ENCODE measurements at places on chromosomes 11 and 22.

DNA sequence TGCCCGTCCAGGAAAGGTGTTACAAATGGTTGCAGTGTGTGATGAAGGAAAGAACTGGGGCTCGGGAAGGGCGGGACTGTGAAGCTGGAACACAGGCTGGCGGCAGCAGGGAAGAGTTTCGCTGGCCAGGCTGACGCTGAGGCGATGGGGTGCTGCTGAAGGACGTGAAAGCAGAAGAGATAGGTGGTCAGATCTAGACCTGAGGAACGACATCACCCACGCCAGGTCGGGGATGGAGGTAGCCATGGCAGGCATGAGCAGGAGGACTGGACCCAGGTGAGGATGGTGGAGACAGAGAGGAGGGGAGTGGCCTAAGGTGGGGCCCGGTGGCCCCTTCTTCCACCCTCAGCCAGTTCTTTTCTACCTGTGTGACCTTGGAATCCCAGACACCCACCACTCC lies 9.1 kb downstream of the CDC42EP2 start:
- DNase-seq, result no peak

DNA sequence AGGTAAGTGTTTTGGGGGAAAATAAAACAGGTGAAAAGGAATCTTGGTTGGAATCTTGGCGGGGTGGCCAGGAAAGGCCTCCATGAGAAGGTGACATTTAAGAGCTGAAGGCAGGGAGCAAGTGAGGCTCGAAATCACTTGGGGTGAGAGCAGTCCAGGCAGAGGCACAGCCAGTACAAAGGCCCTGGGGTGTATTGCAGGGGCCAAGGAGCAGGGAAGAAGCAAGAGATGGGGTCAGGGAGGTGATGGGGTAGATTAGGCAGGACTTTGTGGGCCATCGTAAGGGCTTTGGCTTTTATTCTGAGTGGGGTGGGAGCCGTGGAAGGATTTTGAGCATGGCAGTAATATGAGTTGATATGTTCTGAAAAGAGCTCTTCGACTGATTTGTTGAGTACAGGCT lies 551.1 kb downstream of the MN1 start:
- no peak for DNase-seq

DNA sequence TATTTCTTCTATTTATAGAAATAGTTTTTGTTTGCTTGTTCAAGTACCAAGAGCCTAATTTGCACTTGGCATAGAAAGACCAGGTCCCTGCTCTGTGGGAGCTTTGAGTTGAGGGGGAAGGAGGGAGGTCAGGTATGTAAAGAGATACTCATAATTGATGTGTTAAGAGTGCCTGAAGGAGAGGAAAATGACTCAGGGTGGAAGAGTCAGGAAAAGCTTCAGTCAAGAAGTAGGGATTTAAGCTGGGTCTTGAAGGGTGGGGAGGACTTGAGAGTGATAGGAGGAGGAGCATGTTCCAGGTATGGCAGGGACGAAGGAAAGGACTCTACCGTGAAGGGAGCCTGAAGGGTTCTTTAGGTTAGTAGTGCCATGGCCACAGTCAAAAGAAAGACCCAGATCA lies 9.0 kb downstream of the RBX1 start:
- no peak for DNase-seq

DNA sequence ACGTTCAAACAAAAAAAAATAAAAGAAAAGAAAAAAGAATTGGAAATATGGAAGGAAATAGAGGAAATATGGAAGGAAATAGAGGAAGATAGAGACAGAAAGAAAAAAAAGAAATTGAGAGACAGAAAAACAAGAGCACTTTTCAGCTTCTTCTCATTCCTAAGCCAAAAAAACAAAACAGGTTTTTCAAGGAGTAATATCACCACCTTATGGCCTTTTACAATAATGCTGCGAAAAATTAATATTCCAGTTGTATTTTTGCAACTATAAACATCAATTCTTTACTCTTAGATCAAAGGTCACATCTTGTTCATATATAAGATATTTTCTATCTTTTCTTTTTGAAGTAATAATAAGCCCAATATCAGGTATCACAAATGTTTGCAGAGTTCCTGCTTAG lies 328.3 kb downstream of the FAT3 start:
- DNase-seq, result no peak

DNA sequence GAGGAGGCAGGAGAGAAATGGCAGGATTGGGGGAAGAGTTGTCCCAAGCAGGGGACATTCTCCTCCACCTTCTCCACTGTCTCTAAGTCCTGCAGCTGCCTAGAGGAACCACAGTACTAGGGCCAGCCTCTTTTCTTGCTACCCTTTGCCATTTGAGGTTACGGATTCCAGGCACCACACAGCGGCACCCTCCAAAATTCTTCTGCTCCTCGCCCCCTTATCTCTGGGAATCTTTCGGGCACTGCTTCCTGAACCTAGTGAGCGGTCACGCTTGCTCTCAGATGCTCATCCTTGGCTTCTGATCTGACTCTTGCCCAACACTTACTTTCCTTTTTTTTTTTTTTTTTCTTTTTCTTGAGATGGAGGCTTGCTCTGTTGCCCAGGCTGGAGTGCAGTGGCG lies 26.6 kb upstream of the XBP1 start:
- no peak for DNase-seq

DNA sequence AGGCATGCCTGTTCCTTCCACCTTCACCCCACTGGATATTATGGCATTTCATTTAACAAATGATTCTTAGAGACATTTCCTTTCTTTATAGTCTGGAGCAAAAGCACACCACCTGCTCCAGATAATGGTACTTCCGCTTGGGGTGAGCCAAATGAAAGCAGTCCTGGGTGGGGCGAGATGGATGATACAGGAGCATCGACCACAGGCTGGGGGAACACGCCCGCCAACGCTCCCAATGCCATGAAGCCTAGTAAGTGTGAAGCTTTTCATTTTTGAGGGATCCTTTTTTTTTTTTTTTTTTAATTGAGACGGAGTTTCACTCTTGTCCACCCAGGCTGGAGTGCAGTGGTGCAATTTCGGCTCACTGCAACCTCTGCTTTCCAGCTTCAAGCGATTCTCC lies 76.3 kb upstream of the ADSL start:
- no peak for DNase-seq

GRCh38 chr11:41578421-41579051 lies 119.1 kb upstream of the LRRC4C start:
- no peak for DNase-seq

DNA sequence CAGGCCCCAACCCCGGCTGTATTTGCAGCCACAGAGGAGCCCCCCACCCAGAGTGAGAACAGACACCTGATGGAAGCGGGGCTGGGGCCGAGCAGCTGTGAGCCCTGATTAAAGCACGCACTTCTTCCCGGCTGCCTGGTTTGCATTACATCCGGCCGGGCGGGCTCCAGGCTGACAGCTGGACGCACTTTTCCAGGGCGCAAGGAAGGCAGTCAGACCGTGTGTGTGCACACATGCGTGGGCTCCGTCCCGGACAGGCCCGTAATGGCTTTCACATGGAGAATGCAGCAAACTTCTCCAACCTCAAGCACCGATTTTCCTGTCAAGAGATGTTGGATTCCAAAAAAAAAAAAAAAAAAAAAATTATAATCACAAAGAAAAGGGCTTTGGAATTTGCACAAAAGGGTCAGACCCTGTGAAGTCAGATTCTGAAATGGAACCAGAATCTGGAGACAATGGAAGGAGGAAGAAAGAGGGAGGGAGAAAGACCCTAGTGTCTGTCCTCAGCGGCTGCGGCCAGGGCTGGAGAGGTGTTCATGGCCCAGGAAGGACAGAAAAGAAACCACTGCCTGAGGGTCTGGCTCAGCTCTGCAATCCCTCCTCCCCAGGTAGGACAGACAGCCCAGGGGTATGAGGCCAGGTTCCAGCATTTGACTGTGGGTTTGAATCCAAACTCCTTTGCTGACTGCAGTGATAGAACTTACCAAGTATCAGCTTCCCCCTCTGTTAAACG lies 365.5 kb downstream of the MN1 start:
- DNase-seq, result no peak

- no peak for DNase-seq
These were observed 67.9 kb downstream of the DKK3 start for GRCh38 chr11:11940551-11940950.

Data from stimulated activated CD4-positive, alpha-beta T cell treated with anti-CD3 and anti-CD28 coated beads, Interleukin-12 subunit alpha, Interleukin-12 subunit beta, amount 100 ng/mL, for 4 hours (primary cell).